Gastrocnemius medialis (tissue), 4 donors: ENCODE measurements at places on chromosomes 7 and 10. TPM values are rescaled to one million over a fixed set of nuclear protein-coding genes. Genes with fewer than 3 reads are reported as not detected.
A peak's percentile ranks its signal among the peaks of the same experiment; 100 is the strongest.

C10orf95 gene
- total RNA-seq: not detected

GRCh38 chr10:123804716-123805115, 86.9 kb downstream of the CPXM2 start:
- no peak overlapping the region for H3K4me3 ChIP-seq
- no peak overlapping the region for H3K27ac ChIP-seq
- H3K4me1 ChIP-seq: no peaks in the 10 kb centered on the region

DOCK1 gene
- total RNA-seq: 6.0 TPM

- no peak overlapping the region for H3K4me3 ChIP-seq
- peak; percentile 31 for DNase-seq
- peak overlapping the region; percentile 41 for H3K27ac ChIP-seq
- peaks cover 4% of the 10 kb centered on the region for H3K4me1 ChIP-seq
- H3K27me3 ChIP-seq: no peaks in the 10 kb centered on the region
Measured at GRCh38 chr7:28984631-28985030, 26.5 kb upstream of the TRIL start.

DNA sequence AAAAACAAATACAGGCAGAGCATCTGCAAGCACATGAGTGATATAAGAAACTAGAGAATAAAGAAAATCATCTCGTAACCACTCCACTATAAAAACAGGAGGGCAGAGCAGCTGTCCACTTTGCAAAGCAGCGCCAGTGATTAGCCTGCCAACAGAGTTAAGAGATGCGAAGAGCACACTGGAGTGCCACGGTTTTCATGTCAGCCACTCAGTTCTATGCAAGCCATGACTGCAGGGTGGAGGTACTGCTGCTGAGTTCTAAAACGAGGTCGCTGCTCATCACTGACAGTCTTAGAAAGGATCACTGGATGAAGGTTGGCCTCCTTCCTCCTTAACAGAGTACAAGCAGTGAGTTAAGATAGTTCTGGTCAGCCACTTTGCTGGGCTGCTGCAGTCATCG, 58.5 kb downstream of the FGFR2 start:
- H3K36me3 ChIP-seq: no peaks in the 10 kb centered on the region
- no peak overlapping the region for H3K4me3 ChIP-seq
- no peak for DNase-seq
- H3K27me3 ChIP-seq: no peaks in the 10 kb centered on the region
- no peaks in the 10 kb centered on the region for H3K4me1 ChIP-seq

- peaks cover 26% of the 10 kb centered on the region for H3K4me1 ChIP-seq
- H3K27me3 ChIP-seq: no peaks in the 10 kb centered on the region
- H3K4me3 ChIP-seq: no peak overlapping the region
- H3K27ac ChIP-seq: no peak overlapping the region
Measured at GRCh38 chr10:103737735-103738367, 117.5 kb downstream of the SH3PXD2A start.

C10orf105 gene
- not detected for total RNA-seq

GRCh38 chr10:63885156-63885555, 364.0 kb downstream of the REEP3 start:
- H3K4me3 ChIP-seq: no peak overlapping the region
- no peaks in the 10 kb centered on the region for H3K27me3 ChIP-seq
- no peak overlapping the region for H3K27ac ChIP-seq
- no peak for DNase-seq

RAMP3 gene
- total RNA-seq: 39.3 TPM

MYO3A gene
- 0.13 TPM for total RNA-seq

- H3K4me3 ChIP-seq: no peak overlapping the region
- H3K27ac ChIP-seq: no peak overlapping the region
- H3K27me3 ChIP-seq: no peaks in the 10 kb centered on the region
- DNase-seq: no peak
- no peaks in the 10 kb centered on the region for H3K36me3 ChIP-seq
Measured at GRCh38 chr7:147700702-147701101, 889.9 kb upstream of the C7orf33 start.

CYP51A1 gene
- total RNA-seq: 7.8 TPM

- no peak for DNase-seq
- H3K27me3 ChIP-seq: peaks cover 18% of the 10 kb centered on the region
- H3K4me1 ChIP-seq: peaks cover 13% of the 10 kb centered on the region
- peak overlapping the region; percentile 46 for H3K27ac ChIP-seq
Measured at GRCh38 chr7:140637400-140637799, 3.2 kb downstream of the DENND2A start.

CYP2W1 gene
- total RNA-seq: not detected

DNA sequence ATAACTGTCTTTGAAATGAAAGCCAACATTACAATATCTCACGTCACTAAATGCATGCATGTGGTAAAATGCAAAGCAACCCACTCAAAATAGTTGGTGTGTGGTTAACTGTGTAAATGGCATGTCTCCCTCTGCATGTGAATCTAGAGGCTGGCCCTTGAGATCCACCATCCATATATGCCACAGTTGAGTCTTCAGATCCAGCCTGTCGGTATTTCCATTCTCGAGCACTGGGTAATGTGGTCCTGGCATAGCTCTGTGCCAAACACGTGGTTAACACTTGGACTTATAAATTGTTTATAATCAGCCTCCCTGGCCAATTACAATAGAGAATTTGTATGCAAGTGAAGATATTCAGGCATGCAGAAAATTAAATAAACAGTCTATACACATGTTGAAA, 90.3 kb downstream of the LYZL1 start:
- no peaks in the 10 kb centered on the region for H3K4me1 ChIP-seq
- H3K4me3 ChIP-seq: no peak overlapping the region
- DNase-seq: no peak
- H3K36me3 ChIP-seq: no peaks in the 10 kb centered on the region
- no peak overlapping the region for H3K27ac ChIP-seq

FZD8 gene
- total RNA-seq: 3.0 TPM

GRCh38 chr10:93073539-93074146, at the start of gene CYP26A1:
CYP26A1 (plus strand) TSS chr10:93073893; CDS start chr10:93073935, 42 bp downstream.
- DNase-seq: no peak
- peak within 1 kb of the TSS; percentile 49 for H3K4me3 ChIP-seq
- H3K4me1 ChIP-seq: peaks cover 12% of the 10 kb centered on the region
- peaks cover 68% of the 10 kb centered on the region for H3K27me3 ChIP-seq
- H3K36me3 ChIP-seq: no peaks in the 10 kb centered on the region

DNA sequence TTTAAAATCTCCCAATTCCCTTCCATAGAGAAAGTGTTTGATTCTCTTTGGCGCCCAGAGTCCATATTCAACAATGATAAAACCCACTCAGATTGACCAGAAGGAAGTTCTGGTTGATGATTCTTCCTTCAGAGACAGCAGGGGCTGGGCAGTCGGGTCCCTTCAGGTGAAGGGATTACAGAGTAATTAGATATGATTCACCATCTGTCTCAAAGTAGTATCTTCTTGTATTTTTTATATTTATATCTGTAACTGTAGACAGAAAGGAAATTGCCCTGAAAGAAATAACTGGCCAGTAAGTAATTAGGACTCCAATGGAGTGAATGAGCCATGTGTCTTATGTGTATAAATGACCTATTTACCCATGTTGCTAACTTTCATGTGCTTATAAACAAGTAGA, 156.0 kb downstream of the PLCE1 start:
- peaks cover 9% of the 10 kb centered on the region for H3K4me1 ChIP-seq
- H3K36me3 ChIP-seq: no peaks in the 10 kb centered on the region
- no peak overlapping the region for H3K4me3 ChIP-seq

DNA sequence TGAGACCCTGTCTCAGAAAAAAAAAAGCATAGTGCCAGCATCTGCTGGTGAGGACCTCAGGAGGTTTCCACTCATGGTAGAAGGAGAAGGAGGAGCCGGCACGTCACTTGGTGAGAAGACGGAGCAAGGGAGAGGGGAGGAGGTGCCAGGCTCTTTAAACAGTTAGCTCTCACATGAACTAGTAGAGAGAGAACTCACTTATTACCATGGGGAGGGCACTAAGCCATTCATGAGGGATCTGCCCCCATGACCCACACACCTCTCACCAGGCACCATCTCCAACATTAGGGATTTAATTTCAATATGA, 62.9 kb upstream of the VKORC1L1 start:
- DNase-seq: no peak
- H3K27me3 ChIP-seq: no peaks in the 10 kb centered on the region
- H3K27ac ChIP-seq: no peak overlapping the region
- H3K4me1 ChIP-seq: no peaks in the 10 kb centered on the region
- no peaks in the 10 kb centered on the region for H3K36me3 ChIP-seq
- no peak overlapping the region for H3K4me3 ChIP-seq

- no peaks in the 10 kb centered on the region for H3K36me3 ChIP-seq
- no peaks in the 10 kb centered on the region for H3K4me1 ChIP-seq
- H3K27ac ChIP-seq: no peak overlapping the region
- H3K4me3 ChIP-seq: no peak overlapping the region
- peaks cover 14% of the 10 kb centered on the region for H3K27me3 ChIP-seq
Measured at GRCh38 chr7:128188396-128189230, 52.5 kb upstream of the LEP start.

ZCCHC24 gene
- 91.4 TPM for total RNA-seq

DNA sequence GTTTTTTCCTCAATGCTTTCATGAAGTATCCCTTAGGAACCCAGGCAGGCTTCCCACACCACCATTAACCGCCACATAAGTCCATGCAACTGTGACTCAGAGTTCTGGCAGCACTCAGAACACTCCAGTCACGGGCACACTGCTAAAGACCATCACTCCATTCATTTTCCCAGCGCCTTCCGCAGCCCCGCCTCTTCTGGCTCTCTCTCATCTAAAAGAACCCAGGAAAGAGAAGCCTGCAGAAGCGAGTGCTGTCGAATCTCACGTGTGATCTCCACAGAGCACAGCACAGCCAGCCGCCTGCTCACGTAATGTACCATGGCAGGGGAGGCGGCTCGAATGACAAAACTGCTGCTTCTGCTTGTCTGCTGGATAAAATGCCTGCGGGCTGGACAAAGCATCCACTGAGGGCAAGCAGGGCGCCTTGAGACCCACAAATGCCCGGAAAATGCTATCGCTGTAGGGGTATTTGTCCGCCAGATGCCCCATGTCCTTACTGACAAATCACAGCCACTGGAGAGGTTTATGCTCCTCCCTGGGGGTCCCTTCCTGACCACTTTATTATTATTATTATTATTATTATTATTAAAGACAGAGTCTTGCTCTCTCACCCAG, 1.8 kb downstream of the PSMG3 start:
- DNase-seq: peak; percentile 59
- H3K4me3 ChIP-seq: no peak overlapping the region
- no peaks in the 10 kb centered on the region for H3K27me3 ChIP-seq
- H3K4me1 ChIP-seq: peaks cover 42% of the 10 kb centered on the region
- H3K36me3 ChIP-seq: no peaks in the 10 kb centered on the region

GTF2IRD1 gene
- 42.9 TPM for total RNA-seq

LMBR1 gene
- total RNA-seq: 35.0 TPM

DNA sequence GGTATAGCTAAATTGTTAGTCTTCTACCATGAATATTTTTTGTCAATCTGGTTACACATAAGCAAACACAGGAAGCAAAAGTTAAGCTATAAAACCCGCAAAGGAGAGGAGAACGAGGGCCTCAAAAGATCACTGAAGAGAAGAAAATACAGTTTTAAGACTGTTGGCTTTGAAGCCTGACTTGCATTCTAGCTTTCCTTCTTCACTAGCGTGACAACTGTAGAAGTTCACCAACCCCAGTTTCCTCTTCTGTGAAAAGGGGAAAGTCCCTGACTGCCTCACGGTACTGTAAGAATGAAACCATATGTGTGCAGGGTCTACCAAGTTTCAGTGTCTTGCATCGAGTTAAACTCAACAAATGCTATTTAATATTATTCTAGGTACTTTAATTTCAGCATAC, 7.5 kb upstream of the LRRN3 start:
- H3K4me1 ChIP-seq: no peaks in the 10 kb centered on the region
- no peaks in the 10 kb centered on the region for H3K36me3 ChIP-seq
- H3K4me3 ChIP-seq: no peak overlapping the region
- H3K27ac ChIP-seq: no peak overlapping the region
- DNase-seq: no peak

CALCR gene
- total RNA-seq: 0.39 TPM
